B cell (primary cell): ENCODE measurements at places on chromosomes 12 and 14. TPM values are rescaled to one million over a fixed set of nuclear protein-coding genes. Genes with fewer than 3 reads are reported as not detected.

DNA sequence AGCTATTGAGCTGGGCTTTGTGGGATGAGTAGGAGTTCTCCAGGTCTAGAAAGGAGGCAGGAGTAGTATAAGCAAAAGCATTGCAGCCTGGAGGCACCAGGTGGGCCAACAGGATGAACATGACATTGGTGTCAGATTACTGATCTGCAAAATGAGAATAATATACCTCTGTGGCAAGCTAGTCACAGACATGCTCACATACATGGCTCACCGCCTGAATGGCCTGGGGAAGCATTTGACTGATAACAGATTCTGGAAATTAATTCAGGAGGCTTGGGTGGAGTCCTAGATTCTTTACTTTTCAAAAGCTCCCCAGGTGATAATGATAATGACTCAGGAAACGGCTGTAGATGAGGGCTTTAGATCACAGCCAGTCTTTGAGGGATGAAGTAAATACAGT lies 709 bp downstream of the TCL1B start:
- DNase-seq, result no peak

DNA sequence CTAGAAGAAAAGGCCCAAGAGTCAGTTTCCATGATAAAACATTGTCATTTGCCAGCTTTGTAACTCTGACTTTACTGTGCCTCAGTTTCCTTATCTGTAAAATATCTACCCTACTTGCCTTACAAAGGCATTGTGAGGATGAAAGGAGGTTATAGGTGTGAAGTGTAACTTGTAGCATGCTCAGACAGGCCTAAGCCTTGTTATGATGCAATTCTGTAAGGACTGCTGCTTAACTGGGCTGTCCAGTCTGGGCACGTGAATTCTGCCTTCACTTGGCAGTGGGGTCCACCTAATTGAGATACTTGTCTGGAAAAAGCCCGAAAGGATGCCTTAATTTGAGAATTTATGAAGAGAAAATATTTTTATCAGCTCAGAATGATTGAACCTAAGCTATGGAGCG lies 114.5 kb upstream of the DYRK2 start:
- DNase-seq, result no peak

- no peak for DNase-seq
Observed at GRCh38 chr12:5138256-5138655, 94.6 kb downstream of the KCNA5 start.

DNA sequence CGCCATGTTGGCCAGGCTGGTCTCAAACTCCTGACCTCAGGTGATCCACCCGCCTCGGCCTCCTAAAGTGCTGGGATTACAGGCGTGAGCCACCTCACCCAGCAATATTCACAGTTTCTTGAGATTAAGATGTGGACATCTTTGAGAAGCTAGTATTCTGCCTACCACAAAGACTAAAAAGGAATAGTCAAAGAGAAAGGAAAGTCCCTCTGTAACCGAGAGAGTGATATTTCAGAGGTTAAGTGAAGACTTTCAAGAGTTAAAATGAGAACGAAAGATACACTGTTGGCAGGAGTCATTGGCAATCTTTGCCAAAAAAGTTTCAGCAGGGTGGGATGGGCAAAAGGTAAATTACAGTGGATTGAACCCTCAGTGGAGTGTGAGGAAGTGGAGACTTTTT lies 15.6 kb downstream of the DGKA start:
- DNase-seq, result no peak

- no peak for DNase-seq
Observed at GRCh38 chr14:84401631-84402030, 1128.3 kb upstream of the FLRT2 start.

GRCh38 chr12:93245543-93245942 lies 132.2 kb upstream of the NUDT4 start:
- DNase-seq, result peak; percentile 33

DNA sequence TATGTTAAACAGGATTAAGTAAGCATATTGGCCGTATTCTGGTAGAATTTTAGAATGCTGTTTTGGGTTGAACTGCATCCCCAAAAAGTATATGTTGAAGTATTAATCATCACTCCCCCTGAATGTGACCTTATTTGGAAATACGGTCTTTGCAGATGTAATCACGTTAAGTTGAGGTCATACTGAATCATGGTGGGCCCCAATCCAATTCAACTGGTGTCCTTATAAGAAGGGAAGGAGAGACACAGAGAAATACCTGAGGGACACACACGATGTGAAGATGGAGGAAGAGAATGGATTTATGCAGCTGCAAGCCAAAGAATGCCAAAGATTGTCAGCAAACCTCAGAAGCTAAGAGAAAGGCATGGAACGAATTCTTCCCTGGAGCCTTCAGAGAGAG lies 268.6 kb downstream of the ITPR2 start:
- no peak for DNase-seq

- no peak for DNase-seq
Observed at GRCh38 chr12:29561664-29562071, 64.2 kb upstream of the OVCH1 start.

DNA sequence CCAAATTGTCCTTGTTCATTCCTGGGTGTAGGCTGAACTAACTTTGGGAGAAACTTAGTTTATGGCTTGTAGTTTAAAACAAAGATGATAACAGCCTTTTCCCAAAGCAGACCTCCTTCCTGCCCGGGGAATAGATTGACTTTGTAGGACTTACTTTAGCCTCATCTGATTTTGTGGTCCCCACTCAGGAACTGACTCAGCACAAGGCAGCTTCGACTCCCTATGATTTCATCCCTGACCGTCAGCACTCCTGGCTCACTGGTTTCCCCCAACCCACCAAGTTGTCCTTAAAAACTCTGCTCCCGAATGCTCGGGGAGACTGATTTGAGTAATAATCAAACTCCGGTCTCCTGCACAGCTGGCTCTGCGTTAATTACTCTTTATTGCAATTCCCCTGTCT lies 40.1 kb upstream of the DDHD1 start:
- DNase-seq, result no peak

DNA sequence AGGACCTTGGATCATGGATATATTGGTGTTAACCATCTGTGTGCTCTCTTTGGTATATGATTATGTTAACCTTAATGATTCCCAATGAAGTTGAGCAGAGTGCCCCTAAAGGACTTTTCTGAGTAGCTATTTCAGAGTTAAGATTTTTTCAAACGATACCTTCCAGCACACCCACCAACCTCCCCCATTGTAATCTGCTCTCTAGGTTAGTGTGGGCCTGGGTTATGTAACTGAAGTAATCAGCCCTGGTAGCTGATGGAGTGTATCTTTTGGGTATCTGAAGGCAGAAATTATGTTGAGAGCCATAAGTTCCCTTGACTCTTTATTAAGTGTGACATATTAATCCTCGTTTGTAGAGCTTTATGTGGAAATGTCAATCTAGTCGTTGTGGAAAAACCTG lies 47.6 kb upstream of the RNU6-8 start:
- DNase-seq, result no peak

GRCh38 chr12:57902478-57902969 lies 38.8 kb upstream of the ATP23 start:
- no peak for DNase-seq

- no peak for DNase-seq
Observed at GRCh38 chr12:76142305-76142704, 57.8 kb upstream of the NAP1L1 start.

- no peak for DNase-seq
Observed at GRCh38 chr14:94659901-94660300, 47.7 kb downstream of the SERPINA3 start.

- no peak for DNase-seq
Observed at GRCh38 chr12:88185279-88185678, 43.2 kb downstream of the TMTC3 start.

GRCh38 chr12:91923864-91924263 lies 221.8 kb downstream of the BTG1 start:
- DNase-seq, result no peak

DNA sequence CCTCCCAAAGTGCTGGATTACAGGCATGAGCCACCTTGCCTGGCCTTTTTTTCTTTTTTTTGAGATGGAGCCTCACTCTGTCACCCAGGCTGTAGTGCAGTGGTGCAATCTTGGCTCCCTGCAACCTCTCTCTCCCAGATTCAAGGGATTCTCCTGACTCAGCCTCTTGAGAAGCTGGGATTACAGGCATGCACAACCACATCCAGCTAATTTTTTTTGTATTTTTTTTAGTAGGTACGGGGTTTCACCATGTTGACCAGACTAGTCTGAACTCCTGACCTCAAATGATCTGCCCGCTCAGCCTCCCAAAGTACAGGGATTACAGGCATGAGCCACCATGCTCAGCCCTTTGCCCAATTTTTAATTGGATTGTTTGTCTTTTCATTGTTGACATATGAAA lies 58.0 kb downstream of the SINHCAF start:
- no peak for DNase-seq

DNA sequence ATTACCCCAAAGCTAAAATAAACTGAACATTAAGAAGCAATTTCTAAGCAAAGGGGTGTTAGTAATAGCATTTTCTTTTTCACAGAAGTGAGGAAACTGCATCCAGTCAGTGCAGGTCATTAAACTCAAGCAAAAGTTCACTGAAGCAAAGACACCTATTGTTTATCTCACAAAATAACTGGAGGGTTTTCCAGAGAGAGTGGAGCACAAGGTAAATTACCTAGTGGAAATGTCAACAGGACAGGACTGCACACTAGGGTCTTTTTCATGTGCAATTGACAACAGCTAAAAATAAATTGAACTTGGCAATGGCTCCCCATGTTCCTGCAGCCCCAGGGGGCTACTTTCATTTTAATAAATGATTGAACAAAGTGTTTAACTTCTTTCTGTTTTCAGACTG lies 742.0 kb downstream of the GALC start:
- DNase-seq, result no peak

DNA sequence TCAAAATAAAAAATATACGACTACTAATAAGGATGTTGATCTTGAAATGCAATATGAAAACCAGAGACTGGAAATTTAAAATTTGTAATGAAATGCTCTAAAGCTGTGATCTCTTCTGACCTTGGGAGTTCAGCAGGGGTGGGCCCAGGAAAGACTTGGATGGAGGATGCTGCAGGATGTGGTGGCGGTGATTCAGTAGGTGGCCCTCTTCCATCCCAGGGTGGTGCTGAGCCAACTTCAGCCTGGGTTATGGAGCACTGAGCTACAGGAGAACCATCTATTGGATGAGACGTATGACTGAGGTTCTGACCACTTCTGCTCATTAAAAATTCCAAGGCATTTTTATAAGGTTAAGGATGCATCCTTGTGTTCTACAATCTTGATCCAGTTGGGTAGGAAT lies 6.9 kb upstream of the PDE3A start:
- DNase-seq, result no peak

The GUCY2C gene
- 0.29 and 0.37 TPM in 2 replicates for total RNA-seq

The SAMD4A gene
- 12.7 and 13.7 TPM in 2 replicates for total RNA-seq

The PRH2 gene
- not detected in 2 replicates for total RNA-seq

The KLRK1 gene
- total RNA-seq, result 0.84 and 0.97 TPM in 2 replicates

The DEGS2 gene
- total RNA-seq, result 5.8 and 6.4 TPM in 2 replicates

The LRRC43 gene
- total RNA-seq, result not detected in 2 replicates

The NRIP2 gene
- not detected in 2 replicates for total RNA-seq
